Fibroblast of pulmonary artery (primary cell): ENCODE measurements at places on chromosomes 13 and 19.

DNA sequence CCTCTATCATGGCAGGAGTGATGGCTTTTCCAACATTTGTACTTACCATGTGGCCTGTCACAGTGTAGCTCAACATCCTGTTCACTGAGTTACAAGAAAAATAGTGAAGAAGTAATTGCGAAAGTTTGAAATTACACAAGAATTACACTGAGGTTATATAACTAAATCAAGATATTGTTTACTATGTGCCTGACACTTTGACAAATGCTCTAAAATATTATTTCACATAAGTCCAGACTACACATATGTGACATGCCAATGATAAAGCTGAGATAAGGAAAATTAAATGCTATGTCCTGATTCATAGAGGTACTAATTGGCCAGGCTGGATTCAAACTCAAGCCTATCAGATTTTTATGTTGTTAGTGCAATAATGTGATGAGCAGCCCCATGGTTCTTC, 451.7 kb downstream of the PCDH9 start:
- DNase-seq = peak; percentile 45

DNA sequence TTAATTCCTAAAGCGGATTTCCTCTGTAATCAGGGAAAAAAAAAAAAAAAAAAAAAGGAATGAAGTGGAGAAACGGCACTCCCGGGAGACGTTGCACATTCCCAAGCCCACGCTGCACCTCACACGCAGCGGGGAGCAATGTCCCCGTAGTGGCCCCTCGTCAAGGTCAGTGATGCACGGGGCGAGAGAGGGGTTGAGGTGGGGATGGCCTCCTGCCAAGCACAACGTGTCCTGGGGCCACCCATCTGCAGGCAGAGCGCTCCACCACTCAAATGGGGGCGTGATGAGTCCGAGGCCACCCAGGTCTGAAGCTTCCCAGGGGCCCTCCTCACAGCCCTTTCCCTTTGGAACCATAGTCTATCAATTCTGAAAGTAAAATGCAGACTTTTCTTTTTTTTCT, 15.1 kb downstream of the PLK5 start:
- no peak for DNase-seq

DNA sequence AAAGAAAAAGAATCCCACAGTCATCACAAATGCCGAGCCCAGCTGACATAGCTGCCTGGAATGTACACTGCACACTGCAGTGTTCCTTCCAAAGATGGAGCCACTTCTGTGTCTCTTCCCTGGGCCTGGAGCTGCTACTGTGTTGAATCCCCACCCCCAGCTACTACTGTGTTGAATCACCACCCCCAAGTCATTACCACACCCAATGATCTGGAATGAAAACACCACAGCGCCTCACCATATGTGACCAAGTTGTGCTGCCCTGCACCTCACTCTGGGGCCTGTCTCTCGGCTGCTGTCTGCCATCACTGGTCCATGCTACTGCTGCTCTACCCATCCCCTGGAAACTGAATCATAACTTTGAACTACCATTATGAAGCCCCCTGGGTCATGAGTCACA, 861.2 kb downstream of the UQCRFS1 start:
- no peak for DNase-seq

GRCh38 chr13:98622931-98623331, 46.0 kb upstream of the STK24 start:
- no peak for DNase-seq

DNA sequence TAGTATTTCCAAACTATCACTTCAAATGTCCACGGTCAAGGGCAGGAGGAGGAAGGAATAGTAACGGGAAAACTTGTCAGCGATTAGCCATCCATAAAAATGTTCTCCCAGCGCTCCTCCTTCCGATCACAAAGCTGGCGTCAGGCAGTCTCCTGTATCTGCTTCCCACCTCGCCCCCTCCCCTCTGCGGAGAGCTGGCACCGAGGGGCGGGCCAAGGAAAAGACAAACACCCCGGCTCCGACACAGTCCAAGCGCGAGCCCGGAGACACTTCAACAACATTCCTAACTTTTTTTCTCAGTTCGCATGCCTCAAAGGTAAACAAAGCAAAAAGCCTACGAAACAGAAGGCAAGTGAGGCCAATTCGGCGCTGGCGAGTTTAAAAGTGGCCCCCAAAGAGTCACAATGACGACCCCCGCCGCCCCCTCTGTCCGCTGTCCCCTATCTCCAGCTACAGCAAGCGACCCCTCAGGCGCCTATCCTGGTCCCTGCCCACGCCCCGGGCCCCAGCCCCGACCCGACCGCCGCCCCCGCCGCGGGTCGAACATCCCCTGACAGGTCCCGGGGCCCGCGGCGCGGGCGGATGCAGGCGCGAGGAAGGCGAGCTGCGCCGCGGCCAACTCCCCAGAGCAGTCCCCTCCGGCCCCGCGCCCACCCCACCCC, 736 bp downstream of the SMAD9 start:
- peak; percentile 17 for DNase-seq
